Femur (tissue), 1 donor: ENCODE measurements at places on chromosomes 12 and 14.

DNA sequence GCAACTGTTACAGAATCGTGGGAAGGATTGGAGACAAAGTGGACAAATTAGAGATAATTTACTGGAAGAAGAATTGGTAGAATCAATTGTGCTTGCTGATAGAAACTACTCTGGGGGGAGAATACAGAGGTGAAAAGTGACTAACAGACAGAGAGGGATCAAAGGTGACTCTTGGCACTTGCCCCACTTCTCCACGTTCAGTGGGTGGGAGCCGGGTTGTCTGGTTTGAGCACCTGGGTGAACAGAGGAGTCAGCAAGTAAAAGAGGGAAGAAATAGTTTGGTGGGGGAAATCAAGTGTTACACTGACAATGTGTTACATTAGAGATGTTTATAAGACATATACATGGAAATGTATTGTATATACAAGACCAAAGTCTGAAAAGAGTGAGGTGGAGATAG is 69.1 kb downstream of the PPP2R5E start:
- no peak for DNase-seq

- DNase-seq = no peak
These were observed 413 bp downstream of the LRP6 start for GRCh38 chr12:12266389-12266872.

GRCh38 chr12:47739979-47740378 is 14.7 kb upstream of the ENDOU start:
- no peak for DNase-seq

GRCh38 chr12:18907728-18908127 is 169.8 kb downstream of the CAPZA3 start:
- DNase-seq = peak; percentile 46

- DNase-seq = no peak
These were observed 65.9 kb upstream of the CDKN3 start for GRCh38 chr14:54330876-54331275.

- DNase-seq = no peak
These were observed 114.2 kb downstream of the ESRRB start for GRCh38 chr14:76490111-76490510.

DNA sequence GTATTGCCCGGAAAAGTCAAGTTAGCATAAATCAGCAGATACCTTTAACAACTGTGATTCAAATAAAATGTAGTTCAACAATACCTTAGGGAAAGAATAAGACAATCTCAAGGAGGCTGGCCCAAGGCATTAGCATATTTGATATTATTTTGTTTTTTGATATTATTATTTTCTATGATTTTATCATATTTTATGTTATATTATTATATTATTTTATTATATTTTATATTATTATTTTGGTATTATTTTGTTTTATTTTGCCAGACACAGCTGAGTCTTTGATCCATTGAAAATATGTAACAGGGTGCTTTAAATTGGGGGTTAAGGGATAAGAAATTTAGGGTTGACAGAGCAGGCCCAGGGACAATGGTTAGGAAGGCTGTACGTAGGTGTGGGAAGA is 607.9 kb upstream of the USP15 start:
- DNase-seq = no peak

DNA sequence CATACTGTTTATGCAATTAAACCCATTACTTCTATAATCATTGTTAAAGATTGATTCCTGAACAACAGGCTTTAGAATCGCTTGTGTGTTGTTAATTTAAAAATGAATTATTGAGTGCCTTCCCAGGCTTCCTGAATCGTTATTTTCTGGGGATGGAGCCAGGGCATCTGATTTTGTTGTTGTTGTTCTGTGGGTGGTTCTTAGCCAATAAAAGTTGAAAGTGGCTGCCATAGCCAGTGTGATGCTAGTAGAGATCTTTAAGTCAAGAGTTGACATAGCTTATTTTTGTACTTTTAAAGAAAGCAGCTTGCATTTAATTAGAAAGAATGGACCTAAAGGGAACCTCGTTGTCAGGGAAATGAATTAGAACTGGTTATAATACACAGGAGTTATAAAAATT is 6.4 kb downstream of the GOLGA5 start:
- DNase-seq = no peak

DNA sequence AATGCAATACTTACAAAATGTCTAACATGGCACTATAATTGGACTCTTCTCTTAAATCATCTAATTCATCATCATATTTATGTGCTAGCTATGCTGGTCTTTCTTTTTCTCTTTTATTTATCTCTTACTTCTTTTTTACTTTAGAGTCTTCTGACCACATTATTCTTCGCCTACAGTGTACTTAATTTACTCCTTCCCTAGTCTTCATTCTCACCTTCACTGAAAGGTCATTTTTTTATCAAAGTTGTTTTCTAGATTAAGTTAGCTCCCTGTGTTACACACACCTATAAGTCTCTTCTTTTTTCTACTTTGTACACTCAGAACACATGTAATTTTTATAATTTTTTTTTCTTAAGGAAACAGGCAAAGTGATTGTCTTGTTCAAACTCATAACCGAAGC is 1351.2 kb downstream of the FSCB start:
- DNase-seq = no peak

DNA sequence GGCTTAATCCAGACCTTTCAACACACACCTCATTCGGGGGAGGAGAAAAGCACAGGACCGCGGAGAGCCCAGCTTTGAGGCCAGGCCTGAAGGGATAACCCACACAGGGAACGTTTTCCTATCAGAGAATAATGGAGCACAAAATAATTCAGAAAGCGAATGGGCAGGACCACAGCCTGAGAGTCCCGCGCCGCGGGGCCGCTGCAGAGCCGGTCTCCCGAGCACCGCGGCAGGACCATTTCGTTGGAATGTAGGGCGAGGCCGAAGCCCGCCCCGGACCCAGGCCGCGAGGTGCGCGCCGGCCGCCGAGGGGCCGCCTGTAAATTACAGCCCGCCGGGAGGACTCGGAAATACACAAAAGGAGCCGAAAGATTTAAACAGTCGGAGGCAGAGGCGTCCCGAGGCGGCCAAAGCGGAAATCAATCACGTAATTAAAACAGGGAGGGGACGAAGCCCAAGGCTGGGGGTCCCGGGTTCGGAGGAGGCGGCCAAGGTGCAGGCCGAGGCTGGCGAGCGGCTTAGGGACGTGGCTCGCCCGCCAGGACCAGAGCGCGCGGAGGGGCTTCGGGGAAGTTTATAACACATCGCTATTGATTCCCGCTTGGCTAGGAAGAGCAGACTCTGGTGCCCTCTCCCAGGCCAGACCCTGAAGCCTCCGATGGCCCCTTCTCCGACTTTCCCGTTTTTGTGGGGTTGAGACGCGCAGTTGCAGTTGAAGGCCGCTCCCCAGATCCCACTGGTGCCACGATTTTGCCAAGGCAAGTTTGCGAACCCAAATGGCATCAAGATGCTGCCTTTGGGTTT is 6.3 kb upstream of the HOXC4 start:
- DNase-seq = no peak

GRCh38 chr12:124665511-124665910 is 98.1 kb upstream of the NCOR2 start:
- DNase-seq = no peak
